ENCODE measurements at places on chromosomes 2 and 18. TPM values are rescaled to one million over a fixed set of nuclear protein-coding genes. Genes with fewer than 3 reads are reported as not detected.

SNED1 gene
- total RNA-seq: 74.6 TPM

SLC23A3 gene
- 2.5 TPM for total RNA-seq

SCN3A gene
- total RNA-seq: 2.3 TPM

MRO gene
- 0.71 TPM for total RNA-seq

TDRD15 gene
- total RNA-seq: not detected

FOXI3 gene
- not detected for total RNA-seq

CLIP4 gene
- total RNA-seq: 28.7 TPM

MAP3K19 gene
- total RNA-seq: 11.0 TPM

POLR1A gene
- 39.1 TPM for total RNA-seq

ANKRD62 gene
- 0.09 TPM for total RNA-seq

RAPH1 gene
- total RNA-seq: 62.7 TPM

OTOF gene
- not detected for total RNA-seq

CRYGD gene
- total RNA-seq: not detected

POTEC gene
- not detected for total RNA-seq

REG3A gene
- not detected for total RNA-seq

ALPG gene
- 1.0 TPM for total RNA-seq

DCDC2C gene
- not detected for total RNA-seq

KLHL29 gene
- total RNA-seq: 2.7 TPM

ITGA6 gene
- total RNA-seq: 84.7 TPM

TCF7L1 gene
- 21.5 TPM for total RNA-seq

CGREF1 gene
- total RNA-seq: 0.89 TPM

UGT1A8 gene
- total RNA-seq: 0.26 TPM

ELOA2 gene
- total RNA-seq: not detected

All from lung (tissue), 17 donors.